Vein endothelial cell (primary cell): ENCODE measurements at places on chromosomes 12 and 14. TPM values are rescaled to one million over a fixed set of nuclear protein-coding genes. Genes with fewer than 3 reads are reported as not detected.

B4GALNT3 gene
- total RNA-seq = not detected in 2 replicates

MGP gene
- total RNA-seq = 81.4 and 247 TPM in 2 replicates

ANHX gene
- total RNA-seq = not detected in 2 replicates

FKBP4 gene
- 45.7 and 49.3 TPM in 2 replicates for total RNA-seq

SLC39A9 gene
- 127 and 139 TPM in 2 replicates for total RNA-seq

GALNT9 gene
- 0.33 TPM in 1 of 2 replicates, not detected in the other for total RNA-seq

PRB2 gene
- not detected in 2 replicates for total RNA-seq

RPGRIP1 gene
- not detected in 2 replicates for total RNA-seq

TMEM121 gene
- 5.6 and 6.2 TPM in 2 replicates for total RNA-seq

DACT1 gene
- 0.65 and 1.1 TPM in 2 replicates for total RNA-seq

SLC7A7 gene
- total RNA-seq = 6.9 and 11.4 TPM in 2 replicates

DCAF11 gene
- total RNA-seq = 47.0 and 51.9 TPM in 2 replicates

CMTM5 gene
- not detected in 2 replicates for total RNA-seq

TAS2R42 gene
- not detected in 2 replicates for total RNA-seq

ETNK1 gene
- 44.4 and 54.0 TPM in 2 replicates for total RNA-seq
